Activated naive CD8-positive, alpha-beta T cell treated with anti-CD3 and anti-CD28 coated beads for 36 hours (primary cell): ENCODE measurements at places on chromosomes 5 and 9. TPM values are rescaled to one million over a fixed set of nuclear protein-coding genes. Genes with fewer than 3 reads are reported as not detected.

Gene C9orf50
- not detected for total RNA-seq

Gene NFX1
- 40.8 TPM for total RNA-seq

Gene TYRP1
- total RNA-seq, result not detected

Gene DBH
- total RNA-seq, result not detected
